ENCODE measurements at places on chromosomes 4 and X.

- no peak for DNase-seq
These were observed 165.3 kb upstream of the GPC4 start for GRCh38 chrX:133580625-133581024.

DNA sequence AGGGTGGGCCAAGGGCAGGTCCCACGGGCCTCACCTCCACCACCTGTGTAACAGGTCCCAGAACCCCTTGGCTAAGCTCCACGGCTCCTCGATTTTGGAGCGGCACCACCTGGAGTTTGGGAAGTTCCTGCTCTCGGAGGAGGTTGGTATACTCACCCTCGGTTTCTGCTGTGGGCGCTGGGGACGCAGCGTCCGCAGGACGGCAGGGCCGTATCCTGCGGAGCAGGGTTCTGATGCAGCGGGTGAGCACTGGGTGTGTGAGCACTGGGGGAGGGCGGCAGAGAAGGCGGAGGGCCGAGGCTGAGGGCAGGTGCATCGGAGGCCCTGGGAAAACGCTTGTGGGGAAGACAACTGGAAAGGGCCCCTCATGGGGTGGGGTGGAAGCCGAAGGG lies 11.0 kb downstream of the ATP5ME start:
- no peak for DNase-seq

DNA sequence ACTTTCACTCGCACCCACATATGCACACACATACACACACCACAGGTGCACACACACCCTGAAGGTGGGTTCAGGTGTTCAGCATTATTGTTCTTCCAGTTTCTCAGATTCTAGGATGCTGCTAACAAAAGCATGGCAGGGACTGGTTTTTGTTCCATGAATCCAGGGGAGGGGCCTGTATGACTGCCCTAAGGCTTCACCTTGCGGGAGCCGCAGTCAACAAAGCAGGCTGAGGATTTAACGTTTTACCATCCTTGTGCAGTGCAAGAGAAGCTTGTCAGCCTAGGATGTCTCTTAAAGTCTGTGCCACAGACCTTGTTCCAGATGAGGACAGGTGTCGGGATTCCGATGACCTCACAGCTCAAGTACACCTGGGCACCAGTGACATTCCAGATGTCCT lies 61.8 kb downstream of the POLR2B start:
- DNase-seq, result no peak

- no peak for DNase-seq
These were observed 75.5 kb downstream of the NAF1 start for GRCh38 chr4:163090997-163091684.

GRCh38 chrX:1215123-1215823 lies 2.8 kb upstream of the CRLF2 start:
- DNase-seq, result no peak

DNA sequence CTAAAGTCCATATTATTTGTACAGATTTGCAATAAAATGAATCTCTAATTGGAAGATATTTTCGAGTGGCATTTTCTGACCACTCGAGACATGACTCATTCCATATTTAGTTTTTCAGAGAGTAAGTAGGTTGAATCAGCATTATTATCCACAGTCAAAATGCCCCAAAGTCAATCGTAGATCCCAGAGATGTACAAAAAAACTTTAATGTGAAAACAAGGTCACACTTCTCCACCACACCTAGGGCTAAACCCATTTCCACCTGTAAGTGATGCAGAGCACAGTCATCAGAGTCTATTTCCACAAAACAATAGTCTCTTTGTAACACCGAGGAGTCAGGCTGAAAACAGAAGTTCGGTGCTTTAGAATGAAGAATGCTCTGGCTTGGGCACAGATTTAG lies 117.1 kb upstream of the TENM3 start:
- DNase-seq, result no peak

DNA sequence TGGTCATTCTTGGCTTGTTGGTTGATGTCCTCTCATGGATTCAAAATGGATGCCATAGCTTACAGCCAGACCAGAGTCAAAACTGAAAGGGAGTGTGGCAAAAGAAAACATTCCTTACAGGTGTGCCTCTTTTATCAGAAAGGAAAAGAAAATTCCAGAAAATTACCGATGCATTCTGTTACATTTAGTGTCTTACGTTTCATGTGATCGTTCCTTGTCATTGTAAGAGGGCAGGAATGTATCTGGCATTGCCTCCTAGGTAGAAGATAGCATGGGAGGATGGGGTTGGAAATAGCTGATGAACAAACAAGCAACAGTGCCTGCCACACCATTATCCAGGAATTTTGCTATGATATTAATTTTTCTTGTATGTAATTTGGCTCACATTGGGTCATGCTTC lies 13.1 kb downstream of the GRXCR1 start:
- DNase-seq, result no peak

- no peak for DNase-seq
These were observed 1.3 kb downstream of the WDR1 start for GRCh38 chr4:10115271-10115796.

- DNase-seq, result no peak
These were observed 93.8 kb upstream of the ANXA3 start for GRCh38 chr4:78457751-78458150.

DNA sequence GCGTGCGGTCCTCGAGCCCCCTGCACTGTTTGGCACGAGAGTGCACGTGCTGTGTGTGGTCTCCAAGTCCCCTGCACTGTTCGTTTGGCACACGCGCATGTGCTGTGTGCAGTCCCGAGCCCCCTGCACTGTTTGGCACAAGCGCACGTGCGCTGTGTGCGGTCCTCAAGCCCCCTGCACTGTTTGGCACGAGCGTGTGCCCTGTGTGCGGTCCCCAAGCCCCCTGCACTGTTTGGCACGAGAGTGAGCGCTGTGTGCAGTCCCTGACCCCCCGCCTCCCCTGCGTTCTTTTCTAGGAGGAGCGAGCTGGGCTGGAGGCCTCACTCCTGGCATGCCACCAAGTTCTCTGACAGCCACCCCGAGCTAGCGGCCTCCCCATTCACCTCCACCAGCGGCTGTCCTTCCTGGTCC lies 76.5 kb upstream of the CLDN34 start:
- DNase-seq, result no peak

DNA sequence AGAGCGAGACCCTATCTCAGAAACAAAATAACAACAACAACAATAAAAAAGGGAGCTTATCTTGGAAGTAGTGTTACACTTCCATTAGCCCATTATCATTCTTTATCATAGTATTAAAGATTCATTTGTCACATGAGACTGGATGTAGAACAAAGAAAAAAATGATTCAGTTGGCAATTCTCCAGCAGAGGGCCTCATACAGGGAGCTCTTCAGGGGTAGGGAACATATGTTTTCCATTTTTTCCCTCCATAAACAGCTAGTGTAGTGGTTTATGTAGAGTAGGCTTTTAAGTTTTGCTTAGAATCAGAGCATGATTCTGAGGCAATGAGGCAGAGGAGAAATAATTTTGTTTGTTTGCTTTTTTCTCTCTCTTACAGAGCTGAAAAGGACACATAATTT lies 5.8 kb downstream of the CPE start:
- DNase-seq, result peak; percentile 76

DNA sequence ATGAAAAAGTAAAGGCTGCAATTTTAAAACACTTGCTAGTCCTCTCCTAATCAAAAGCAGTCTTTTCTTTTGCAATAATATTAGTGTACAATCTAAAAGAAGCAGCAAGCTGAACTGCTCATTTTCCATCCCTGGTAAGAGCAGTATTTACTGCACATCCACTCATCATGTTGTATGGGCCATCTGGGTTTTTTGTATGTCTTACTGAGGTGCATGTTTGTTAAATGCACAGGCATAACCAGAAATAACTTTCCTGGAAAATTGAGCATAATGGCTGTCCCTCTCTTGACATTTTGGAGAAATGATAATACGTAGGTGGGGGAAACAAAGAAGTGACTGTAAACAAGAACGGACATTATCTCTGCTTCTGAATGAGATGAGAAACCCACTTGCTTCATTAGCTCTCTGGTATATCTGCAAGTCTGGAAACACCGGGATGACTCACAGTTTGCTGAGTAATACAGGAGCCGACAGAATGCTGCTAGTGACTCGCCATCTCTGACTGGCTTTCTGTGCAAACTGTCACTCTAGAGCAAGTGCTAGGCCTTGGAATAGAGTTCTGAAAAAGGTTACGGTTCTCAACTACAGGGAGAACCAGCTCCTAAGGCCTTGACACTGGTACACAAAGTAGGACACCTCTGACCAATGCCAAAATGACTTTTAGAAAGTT lies 85.7 kb upstream of the MTM1 start:
- DNase-seq, result no peak

- DNase-seq, result no peak
These were observed 336.7 kb downstream of the DTHD1 start for GRCh38 chr4:36618102-36618501.

DNA sequence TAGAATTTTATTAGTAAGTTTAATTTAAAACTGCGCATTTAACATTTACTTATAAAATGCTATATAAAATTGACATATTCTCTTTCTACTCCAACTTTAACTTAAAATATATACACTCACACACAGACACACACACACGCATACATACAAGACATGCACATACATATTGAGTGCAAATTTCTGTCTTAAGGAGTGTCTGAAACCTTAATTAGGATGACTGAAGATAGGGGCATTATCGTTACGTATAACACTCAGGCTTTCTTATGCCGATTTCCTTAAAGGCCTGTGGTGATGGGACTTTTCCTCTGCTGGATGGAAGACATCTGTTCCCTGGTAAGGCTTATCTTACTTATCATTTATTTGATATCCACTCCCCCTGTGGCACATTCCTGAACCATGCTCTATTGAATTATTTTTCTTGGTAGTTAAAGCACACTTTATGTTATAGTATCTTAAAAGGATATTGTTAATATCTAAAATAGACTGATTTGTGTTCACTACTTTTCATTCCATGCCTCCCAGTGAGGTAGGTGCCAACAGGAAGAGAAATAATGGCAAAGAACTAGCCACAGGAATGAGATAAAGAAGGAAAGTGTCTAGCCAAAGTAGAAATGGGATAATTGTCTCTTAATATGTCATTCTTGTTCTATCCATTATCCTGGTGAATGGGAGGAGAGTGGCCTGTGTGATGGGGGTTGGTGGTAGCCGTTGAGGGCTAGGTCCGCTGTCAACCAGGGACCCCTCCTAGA lies 92.9 kb upstream of the GPRIN3 start:
- DNase-seq, result no peak

GRCh38 chr4:42492962-42493361 lies 95.7 kb downstream of the SHISA3 start:
- no peak for DNase-seq
